ENCODE measurements at places on chromosomes 13 and 19.

DNA sequence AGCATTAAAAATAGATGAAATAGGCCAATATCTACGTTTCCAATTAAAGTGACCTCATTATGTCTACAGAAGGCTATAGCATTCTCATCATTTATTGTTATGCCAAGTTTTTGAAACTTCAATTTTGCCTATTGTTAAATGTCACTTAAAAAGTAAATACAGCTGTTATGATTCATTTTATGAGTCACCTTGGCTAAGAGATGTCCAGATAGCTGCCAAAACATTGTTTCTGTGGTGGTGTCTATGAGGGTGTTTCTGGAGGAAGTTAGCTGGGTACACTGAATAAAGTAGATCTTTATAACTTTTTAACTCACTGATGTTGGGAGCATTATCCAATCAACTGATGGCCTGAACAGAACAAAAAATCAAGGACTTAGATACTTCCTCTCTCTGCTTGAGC, 1209.7 kb upstream of the PCDH9 start:
- DNase-seq = no peak

DNA sequence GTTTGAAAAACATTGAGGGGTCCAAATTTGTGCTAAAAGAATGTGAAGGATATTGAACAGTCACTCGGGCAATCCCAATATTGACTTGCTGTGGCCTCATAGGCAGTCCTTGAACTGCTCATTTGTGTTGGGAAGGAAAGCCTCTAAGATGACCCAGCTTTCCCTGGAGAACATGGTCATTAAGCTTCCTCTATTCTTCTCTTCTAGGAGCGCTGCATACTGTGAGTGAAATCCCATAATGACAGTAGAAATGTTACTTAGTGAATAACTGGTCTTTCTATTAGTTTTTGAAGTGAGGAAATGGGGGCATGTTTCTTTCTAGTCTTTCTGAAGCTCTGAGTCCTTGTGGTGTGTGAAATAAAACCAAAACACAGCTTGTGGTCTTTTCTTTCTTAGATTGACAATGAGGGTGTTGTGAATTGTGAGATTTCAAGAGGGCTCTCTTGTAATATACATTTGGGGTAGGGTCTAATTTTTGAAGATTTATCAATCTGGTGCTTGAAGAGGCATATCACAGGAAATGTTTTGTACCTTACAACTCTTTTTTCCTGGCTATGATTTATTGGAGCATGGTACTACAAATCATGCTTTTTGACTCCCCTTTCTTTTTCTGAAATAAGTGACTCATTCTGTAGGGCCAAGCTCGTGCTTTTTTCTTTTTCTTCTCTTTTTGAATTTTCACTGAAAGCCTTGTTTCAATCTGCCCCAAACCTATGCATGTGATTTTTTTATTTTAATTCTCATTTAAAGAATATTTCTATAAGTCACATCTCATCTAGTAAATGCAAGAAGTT, 250.8 kb downstream of the OXGR1 start:
- DNase-seq = no peak

GRCh38 chr19:19224150-19224851, 12.5 kb downstream of the NCAN start:
- no peak for DNase-seq

DNA sequence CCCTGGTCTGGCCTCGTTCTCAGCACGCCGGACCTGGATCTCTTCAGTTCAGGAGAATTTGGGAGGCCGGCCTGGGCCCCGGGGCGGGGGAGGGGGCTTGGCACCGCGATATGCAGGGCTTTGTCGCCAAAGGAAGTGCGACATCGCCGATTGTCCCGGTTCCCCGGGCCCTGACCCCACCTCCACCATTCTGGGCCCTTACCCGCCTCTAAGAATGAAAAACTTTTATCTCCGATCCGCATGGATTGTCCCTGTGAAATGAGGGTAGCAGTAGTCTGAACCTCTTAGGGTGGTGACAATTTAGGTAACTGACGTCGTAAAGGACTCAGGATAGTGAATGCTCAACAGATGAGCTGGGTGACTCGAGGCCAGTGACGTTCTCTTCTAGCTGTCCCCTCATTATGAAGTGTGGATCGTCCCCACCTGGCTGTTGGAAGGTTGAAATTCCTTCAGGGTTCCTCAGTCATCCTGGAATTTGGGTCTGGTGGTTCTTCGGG, 650 bp downstream of the DDA1 start:
- DNase-seq = peak; percentile 23

DNA sequence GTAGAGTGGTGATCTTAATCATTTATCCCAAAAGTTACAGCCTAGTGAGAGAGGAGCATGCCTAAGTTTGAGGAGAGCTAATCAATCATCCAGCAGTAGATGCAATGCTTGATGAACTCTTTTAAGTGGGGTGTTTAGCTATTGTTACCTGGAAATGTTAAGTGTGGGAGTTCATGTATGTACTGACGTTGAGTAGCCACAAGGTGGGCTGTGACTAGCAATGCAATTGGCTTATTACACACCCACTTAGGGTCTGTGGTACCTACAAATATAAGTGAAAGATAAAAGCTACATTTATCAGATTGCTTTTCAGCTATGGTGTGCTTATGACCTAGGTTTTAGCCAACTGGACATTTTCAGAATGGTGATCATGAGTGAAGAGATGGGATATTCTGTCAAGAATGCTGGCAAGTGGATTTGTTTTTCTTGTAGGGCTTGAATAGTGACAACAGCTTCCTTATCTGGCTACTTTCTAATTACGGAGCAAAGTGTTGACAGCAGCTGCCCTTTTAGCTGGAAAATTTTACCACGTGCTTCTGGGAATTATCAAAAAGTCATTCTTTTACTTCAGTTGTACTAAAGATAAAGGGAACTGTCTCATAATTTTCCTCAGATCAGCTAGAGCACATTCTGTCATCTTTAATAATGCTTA, 170.6 kb downstream of the POSTN start:
- DNase-seq = no peak

DNA sequence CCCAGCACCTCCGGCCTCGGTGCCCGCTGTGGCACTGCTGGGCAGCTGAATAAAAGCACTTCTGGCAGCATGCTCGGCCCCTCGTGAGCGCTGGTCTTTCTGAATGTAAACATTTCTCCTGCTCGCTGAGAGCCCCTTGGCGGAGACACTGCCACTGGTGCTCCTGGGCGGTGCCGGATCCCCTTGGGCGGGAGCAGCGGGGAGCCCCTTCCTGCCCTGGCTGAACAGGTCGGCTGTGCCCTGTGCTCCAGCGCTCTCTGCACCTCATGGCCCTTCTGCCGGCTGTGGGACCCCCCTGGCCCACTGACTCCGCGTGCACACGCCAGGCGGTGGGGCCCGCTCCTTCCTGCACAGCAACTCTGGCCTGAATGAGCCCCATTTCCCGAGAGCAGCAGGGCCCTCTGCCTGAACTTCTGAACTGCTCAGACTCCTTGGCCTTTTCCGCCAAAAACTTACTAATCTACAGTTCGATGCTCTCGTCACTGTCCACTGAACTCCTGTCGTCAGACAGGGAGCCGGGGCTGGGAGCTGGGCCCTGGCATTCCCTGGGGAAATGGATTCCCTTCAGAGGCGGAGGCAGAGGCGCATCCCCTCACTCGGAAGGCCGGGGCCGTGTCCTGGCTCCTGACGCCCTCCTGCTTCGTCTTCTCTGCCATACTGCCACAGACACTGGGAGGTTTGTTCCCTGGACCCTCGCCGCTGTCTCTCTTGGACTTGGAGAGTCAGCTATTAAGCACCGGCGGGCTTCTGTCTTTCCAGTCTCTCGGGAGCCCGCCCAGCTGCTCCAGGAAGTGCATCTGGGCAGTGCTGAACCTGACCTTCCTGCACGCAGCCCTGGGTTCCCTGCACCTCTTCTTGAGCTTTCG, 14.2 kb downstream of the RB1 start:
- DNase-seq = no peak

DNA sequence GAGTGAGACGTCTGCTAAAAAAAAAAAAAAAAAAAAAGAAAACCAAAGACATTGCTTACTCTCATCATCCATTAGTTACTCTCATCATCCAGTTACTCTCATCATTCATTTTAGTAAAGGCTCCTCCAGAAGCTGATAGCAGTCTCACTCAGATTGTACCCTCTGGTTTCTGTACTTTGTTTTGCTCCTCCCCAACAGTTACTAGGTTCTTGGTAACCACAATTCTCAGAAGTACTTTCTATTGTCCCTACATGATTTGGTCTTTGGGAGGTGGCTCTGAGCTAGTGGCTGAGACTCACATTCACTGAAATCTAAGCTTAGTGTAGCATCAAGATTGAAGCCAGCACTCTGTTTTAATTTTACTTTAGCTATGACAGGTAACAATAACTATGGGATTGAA, 14.3 kb downstream of the ERICH4 start:
- DNase-seq = no peak

- no peak for DNase-seq
Measured at GRCh38 chr13:77489566-77490337, 45.8 kb upstream of the SCEL start.

GRCh38 chr13:44627441-44627840, 51.3 kb upstream of the TSC22D1 start:
- DNase-seq = no peak

DNA sequence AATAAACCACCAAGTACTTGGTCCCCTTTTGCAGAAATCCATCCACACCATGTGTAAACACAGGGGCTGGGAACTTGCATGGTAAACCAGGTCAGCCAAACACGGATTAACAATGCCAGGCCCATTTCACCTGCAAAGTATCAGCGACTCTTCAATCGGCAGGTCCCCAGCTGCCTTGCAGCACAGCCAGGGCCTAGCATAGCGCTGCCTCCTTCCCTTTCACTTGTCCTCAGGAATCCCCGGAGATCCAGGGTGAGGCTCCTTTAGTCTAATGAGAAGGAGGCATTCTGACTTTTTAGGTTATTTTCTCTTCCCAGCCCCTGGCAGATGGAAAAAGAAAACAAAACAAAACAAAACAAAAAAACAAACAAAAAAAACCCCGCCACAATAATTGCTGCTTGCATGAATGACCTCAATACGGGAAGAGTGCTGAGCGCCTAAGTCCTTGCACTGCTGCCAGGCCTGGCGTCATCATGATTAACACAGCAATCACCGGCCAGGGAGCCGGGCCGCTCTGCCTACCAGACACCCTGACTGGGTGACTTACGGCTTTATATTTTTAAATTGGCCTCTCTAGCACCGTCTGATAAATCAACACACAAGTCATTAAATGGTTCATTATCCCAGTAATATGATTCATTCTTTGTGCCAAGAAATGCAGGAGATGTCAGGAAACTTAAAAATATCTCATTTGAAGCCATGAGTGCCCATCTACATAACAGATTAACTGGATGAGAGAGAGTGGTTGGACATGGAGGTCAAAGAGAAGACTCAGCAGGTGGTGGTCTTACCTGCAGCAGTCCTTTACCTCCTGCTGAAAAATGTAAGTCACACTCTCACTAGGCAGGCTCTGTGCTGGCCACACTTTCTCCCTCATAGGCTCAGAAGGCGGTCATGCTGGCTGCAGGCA, 692.7 kb downstream of the UQCRFS1 start:
- DNase-seq = no peak

GRCh38 chr19:45900738-45901431, 1.5 kb downstream of the MYPOP start:
- DNase-seq = no peak

DNA sequence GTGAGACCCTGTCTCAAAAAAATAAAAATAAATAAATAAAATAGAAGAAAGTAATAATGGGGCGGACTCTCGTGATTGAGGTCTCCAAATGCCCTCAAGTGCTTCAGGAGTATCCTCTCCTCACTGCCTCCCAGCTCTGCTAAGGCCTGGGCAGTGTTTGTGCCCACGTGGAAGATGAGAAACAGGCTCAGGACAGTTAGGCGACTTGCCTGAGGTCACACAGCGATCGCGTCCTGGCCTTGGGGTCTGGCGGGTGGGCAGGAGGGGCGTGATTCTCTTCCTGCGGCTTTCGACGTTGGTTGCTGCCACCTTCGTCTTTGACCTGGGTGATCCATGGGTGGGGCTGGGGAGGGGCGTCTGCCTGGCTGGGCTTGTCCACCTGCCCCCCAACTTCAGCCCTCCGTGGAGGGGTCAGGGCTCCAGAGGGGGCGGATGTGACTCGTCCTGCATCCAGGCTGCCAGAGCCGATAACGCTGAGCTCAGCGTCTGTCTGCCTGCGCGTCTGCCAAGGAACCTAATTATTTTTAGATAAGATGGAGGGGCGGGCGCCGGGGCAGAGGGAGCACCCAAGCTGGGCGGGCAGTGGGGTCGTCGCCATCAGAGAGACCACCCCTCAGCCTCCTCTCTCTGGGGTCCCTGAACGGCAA, 56.9 kb downstream of the NFIC start:
- DNase-seq = no peak

GRCh38 chr13:80945328-80945727, 604.4 kb upstream of the SPRY2 start:
- no peak for DNase-seq
